ENCODE measurements at places on chromosomes 11 and 22.

DNA sequence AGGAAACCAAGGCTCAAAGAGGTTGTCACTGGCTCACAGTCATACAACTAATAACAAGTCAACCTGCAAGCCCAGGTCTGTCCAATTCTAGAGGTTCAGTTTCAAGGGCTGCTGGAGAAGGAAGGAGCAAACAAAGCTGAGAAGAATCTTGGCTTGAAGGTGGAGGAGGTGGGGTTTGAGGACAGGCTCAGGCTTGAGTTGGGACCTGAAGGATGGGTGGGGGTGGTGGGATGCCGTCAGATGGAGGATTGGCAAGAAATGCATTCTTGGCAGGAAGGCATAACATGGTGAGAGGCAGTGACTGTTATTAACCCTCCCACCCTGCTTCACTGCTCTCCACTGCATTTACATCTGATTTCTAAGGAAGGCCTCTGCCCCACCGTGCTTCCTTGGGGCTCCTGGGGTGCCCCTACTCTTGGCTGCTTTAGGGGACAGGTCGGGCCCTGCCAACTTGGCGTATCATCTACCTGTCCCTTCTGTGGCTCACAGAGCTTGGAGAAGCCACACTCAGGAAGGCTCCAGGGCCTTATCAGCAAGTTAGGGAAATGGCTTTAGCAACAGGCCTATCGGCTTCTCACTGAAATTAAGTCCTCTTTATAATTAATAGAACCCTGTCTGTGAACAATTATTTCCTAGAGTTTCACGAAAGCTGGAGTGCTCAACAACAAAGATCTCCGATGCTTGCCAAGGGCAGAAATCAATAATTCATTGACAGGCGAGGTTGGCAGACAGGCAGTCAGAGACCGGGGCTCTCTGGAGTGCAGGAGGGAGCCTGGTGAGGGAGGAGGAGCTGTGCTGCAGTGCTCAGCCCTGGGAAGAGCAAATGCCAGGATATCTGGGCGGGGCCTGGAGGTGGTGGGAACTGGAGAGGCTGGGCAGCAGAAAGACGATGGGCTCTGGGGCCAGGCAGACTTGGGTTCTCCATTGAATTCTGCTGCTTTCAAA lies 84.9 kb upstream of the NARS2 start:
- no peak for DNase-seq

DNA sequence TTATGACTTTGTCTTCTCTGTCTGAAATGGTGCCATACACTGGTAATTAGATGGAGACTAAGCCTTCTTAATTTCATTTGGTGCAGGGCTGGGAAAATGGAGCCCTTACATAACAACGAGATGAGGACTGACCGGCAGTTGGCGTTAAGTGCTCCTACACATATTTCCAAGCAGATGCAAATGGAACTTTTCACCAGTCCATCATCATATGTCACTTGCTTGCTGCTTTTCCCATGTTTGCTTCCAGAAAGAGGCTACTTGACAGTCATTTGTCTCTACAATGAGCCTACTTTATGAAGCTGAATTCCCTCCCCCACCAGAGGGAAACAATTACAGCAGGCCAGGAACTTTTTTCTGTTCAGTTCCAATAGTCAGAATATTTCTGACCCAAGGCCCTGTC lies 32.6 kb downstream of the SVIP start:
- DNase-seq, result no peak

DNA sequence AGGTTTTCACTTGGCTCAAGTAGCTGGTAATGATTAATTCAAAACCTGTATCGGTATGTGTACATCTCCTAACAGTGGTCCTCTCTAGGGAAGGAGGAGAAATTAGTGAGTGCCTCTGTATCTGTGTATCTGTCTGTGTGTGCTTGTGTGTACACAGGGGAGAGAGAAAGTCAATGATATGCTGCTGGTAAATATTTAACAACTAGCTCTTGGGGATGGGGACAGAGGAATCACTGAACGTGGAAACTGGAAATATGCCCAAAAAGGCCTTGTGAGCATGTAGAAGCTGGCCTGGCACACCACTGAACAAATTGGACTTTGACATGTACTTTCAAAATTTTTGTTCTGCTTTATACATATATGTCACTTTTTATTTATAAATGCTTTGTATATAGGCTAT lies 214.0 kb upstream of the SYN3 start:
- no peak for DNase-seq

GRCh38 chr11:72780296-72781062 lies 13.4 kb downstream of the STARD10 start:
- no peak for DNase-seq

DNA sequence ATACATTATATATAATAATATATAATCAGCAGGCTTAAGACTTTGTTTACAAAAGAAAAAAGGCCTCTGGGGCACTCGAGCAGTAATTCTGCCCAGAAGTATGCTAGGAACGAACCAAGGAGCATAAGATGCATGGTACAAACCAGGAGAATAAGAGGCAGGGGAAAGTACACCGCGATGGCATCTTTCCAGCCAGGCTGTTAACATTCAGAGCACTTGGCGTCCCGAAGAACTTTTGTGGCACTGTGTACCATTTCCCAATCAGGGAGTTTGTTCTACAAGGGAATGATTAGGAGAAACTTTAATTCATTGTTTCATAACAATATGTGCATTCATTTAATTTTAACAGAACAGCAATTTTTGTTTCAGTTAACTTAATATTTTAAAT lies 125.1 kb downstream of the WT1 start:
- DNase-seq, result no peak

DNA sequence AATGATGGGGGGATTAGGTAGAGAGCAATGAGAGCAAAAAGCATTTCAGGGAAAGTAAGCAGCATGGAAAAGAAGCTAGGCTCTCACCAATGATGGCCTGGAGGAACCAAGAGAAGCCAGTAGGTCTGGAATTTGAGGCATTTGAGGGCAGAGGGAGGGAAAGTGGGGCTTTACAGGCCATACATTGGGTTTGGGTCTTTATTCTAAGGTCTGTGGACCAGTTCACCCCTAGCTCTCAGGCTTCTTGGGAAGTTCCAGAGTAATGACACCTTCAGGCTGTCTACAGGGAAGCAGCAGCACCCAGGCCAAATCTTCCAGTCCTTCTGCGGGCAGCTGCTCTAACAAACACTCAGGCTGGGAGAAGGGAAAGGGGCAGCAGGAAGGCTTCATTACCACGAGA lies 29.4 kb downstream of the ARFGAP2 start:
- DNase-seq, result no peak

- no peak for DNase-seq
Measured at GRCh38 chr11:122146475-122146874, 30.5 kb upstream of the BLID start.
